HAP-1 (cell line): ENCODE measurements at places on chromosomes 4 and X.
A peak's percentile ranks its signal among the peaks of the same experiment; 100 is the strongest.

DNA sequence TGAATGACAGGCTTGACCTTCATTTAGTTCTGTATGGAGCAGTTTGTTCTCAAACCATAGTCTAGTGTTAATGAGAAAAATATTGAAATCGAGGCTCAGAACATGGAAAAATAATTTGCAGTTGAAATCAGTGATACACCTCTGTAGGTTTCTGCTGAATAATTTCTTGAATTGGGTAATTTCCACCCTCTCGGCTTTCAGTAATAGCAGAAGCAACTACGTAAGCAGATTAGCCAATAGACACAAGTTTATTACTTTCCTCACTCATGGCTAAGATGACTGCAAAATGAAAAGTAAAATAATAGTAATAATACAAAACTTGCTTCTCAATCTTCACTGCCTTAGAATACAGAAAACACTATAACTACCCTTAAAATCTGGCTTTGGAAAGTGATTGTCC is 46.0 kb downstream of the USP38 start:
- DNase-seq: no peak

DNA sequence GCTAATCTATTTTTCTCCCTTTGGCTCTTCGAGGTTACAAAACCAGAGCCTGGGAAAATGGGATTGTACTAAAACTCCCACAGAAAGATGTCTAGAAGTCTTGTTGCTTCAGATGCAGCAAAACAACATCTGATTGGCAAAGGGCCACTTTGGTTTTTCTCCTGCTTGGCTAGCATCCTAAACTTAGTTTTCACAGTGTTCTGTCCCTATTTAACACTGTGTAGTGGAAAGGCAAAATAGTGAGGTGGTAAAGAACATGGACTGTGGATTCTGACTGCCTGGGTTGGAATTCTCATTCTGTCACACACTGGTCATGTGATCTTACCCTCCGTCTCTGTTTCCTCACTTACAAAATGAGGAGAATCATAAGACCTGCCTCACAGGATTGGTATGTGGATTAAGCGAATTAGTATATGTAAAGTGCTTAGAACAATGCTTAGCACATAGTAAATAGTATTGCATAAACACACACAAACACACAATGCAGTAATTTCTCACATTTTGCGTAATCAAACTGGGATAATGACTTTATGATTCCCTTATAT is 23.5 kb downstream of the TIGD2 start:
- DNase-seq: peak; percentile 37

DNA sequence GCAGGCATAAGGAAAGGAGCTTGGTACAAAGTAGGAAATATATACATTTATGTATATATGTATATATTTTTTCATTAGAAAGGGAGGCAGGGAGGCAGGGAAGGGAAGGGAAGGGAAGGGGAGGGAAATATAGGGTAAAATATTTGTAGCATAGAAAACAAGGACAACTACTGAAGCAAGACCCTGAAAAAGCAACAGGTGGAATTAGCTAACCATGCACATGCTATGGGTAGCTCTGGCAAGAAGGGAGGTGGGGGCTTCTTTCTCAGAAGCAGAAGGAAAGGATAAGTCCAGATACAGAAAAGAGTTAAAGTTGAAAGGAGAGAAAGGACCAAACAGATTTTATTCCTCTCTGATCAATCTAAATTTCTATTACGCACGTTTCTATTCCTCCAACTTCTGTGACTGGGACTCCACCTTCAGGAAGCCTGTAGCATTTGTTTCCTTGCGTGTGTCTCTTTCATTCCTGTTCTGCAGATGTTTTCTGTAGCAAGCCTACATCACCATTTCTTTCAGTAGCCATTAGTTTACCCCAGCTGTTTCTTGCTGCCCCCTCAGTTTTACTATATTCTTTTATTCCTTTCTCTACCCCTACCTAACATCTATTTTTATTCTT is 82.9 kb downstream of the OR13H1 start:
- DNase-seq: no peak

- no peak for DNase-seq
Measured at GRCh38 chr4:15703439-15703838, 574 bp downstream of the BST1 start.

- no peak for DNase-seq
Measured at GRCh38 chr4:78599931-78600375, 48.4 kb downstream of the ANXA3 start.

DNA sequence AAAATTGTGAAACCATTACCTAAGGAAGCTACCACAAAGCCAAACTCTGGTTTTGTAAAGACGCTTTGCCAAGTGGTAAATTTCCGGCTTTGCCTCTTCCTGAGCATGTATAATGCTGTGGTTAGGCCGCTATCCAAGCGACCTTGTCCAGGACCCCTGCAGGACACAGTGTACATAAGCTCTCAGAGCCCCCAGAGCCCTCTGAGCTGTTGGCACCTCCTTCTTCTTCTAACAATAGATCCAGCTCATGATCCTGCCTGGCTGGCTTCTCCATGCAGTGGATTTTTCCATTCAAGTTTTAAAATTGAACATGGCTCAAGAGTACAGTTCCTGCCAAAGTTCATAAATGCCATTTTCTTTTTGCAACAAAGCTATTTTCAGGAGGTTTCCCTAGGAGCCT is 326.7 kb downstream of the MAPK10 start:
- DNase-seq: no peak
